ENCODE measurements at places on chromosomes 4 and X. TPM values are rescaled to one million over a fixed set of nuclear protein-coding genes. Genes with fewer than 3 reads are reported as not detected.

Gene TKTL1
- not detected for total RNA-seq

Gene STBD1
- 7.7 TPM for total RNA-seq

Gene ZNF157
- not detected for total RNA-seq

DNA sequence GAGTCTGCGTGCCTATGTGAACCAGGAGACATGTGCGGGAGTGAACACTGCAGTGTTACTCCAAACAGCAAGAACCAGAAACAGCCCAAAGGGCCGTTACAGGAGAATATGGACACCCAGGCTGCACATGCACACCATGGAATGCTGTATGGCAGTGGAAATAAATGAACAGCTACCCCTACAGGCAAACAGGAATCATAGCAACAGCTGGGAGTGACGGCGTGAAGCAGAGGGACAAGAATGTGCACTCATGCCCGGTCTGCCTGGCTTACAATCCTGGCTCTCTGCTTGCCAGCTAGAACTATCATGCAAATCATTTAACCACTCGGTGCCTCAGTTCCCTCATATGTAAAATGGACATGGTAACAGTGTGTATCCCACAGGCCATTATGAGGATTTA is 16.6 kb downstream of the GPKOW start:
- H3K36me3 ChIP-seq: peaks cover 4% of the 10 kb centered on the region
- no peak overlapping the region for H3K27ac ChIP-seq
- DNase-seq: no peak
- no peaks in the 10 kb centered on the region for H3K4me1 ChIP-seq

DNA sequence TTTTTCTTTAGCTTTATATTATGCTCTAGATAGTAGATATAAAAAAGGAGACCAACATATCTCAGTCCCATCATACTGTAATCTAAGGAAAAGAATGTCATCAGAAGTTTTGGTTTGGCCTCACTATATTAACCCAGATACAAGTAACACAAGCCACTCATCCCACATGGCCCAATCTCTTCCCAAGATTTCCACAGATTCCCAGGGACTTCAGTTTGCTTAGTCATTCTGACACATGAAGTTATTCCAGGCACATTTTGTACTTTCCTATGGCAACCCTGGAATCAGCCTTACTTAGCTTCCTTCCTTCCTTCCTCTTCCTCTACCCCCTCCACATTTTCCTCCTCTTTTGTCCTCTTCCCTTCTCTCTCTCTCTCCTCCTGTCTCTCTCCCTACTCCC is 21.7 kb upstream of the DCLK2 start:
- H3K36me3 ChIP-seq: no peaks in the 10 kb centered on the region
- H3K4me3 ChIP-seq: no peak overlapping the region
- no peaks in the 10 kb centered on the region for H3K4me1 ChIP-seq
- no peak overlapping the region for H3K27ac ChIP-seq
- no peak for DNase-seq
- H3K27me3 ChIP-seq: no peaks in the 10 kb centered on the region

- no peak overlapping the region for H3K4me3 ChIP-seq
- H3K4me1 ChIP-seq: no peaks in the 10 kb centered on the region
- no peaks in the 10 kb centered on the region for H3K27me3 ChIP-seq
- no peak overlapping the region for H3K27ac ChIP-seq
- no peaks in the 10 kb centered on the region for H3K36me3 ChIP-seq
- DNase-seq: no peak
Observed at GRCh38 chr4:90159193-90159592, 32.0 kb downstream of the CCSER1 start.

DNA sequence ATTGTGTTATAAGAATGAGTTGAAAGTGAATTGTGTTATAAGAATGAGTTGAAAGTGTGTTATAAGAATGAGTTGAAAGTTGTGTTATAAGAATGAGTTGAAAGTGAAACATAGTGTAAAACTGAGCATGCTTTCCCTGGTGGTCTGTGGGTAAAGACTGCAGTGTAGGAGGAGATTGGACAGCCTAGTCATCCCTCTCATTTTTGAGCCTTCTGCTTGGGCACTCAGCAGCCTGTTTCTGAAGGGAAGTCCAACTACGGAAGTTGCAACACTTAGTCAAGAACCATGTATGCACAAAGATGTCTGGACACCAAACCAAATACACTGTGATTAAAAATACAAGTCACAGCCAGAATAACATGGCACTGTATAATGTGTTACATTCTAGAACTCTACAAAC is 72.6 kb downstream of the ANK2 start:
- no peaks in the 10 kb centered on the region for H3K27me3 ChIP-seq
- H3K27ac ChIP-seq: no peak overlapping the region
- no peaks in the 10 kb centered on the region for H3K36me3 ChIP-seq
- H3K4me1 ChIP-seq: no peaks in the 10 kb centered on the region
- no peak overlapping the region for H3K4me3 ChIP-seq

DNA sequence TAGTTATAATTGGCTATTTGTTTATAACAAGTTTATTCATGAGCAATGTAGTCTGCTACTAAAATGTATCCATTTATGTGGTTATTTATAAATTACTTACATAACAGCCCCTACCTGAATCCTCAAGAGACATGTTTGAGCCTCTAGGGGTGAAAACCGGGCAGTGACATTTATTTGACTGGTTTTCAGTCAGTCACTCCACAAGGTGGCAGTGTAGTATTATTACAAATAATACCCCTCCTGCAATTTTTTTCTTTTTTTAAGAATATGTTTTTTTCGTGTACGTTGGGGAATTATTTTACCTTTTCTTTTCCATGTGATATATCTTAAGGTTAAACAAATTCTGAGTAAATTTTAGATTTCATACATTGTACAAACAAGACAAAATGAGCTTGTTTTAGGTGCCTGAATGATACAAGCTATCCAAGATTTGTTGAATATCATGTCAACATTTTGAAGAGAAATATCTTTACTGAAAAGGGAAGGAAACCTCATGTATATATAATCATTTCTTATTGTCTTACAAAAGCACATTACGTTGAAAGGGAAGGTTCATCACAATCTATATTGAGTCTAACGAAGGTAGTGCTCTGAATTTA is 598.7 kb upstream of the TECRL start:
- H3K27ac ChIP-seq: no peak overlapping the region
- no peak for DNase-seq
- no peaks in the 10 kb centered on the region for H3K4me1 ChIP-seq

- H3K27ac ChIP-seq: no peak overlapping the region
- no peak overlapping the region for H3K4me3 ChIP-seq
- H3K27me3 ChIP-seq: no peaks in the 10 kb centered on the region
Observed at GRCh38 chr4:126890383-126890782, 742.4 kb upstream of the INTU start.

- H3K4me1 ChIP-seq: no peaks in the 10 kb centered on the region
- no peaks in the 10 kb centered on the region for H3K27me3 ChIP-seq
- no peak overlapping the region for H3K4me3 ChIP-seq
- DNase-seq: no peak
- no peaks in the 10 kb centered on the region for H3K36me3 ChIP-seq
Observed at GRCh38 chrX:113510586-113510985, 670.0 kb upstream of the AMOT start.
